MCF 10A (cell line): ENCODE measurements at places on chromosomes 6 and 20. TPM values are rescaled to one million over a fixed set of nuclear protein-coding genes. Genes with fewer than 3 reads are reported as not detected.

DNA sequence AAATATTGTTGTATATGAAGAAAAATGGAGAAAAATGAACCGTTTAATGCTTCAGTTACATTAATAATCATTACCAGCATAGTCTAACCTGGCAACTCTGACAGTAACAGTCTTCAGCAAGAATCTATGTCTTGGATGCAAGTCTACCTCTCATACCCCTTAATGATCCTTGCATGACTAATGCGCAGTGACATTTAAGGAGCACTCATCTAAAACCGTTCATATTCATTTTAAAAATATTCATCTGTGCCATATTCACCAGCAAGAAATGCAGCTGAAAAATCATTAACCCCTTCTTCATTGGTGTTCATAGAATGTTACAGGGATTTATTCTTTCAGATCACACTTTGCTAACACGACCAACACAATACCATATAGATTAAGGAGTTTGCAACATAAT, 227.2 kb upstream of the ASCC3 start:
- H3K27me3 ChIP-seq = no peaks in the 10 kb centered on the region
- DNase-seq = no peak
- H3K4me3 ChIP-seq = no peak overlapping the region
- H3K27ac ChIP-seq = no peak overlapping the region
- H3K4me1 ChIP-seq = no peaks in the 10 kb centered on the region

- no peak overlapping the region for H3K27ac ChIP-seq
- H3K4me1 ChIP-seq = no peaks in the 10 kb centered on the region
- DNase-seq = no peak
- H3K36me3 ChIP-seq = peaks cover 34% of the 10 kb centered on the region
- no peak overlapping the region for H3K4me3 ChIP-seq
Observed at GRCh38 chr20:34629904-34630303, 47.0 kb downstream of the PIGU start.

DNA sequence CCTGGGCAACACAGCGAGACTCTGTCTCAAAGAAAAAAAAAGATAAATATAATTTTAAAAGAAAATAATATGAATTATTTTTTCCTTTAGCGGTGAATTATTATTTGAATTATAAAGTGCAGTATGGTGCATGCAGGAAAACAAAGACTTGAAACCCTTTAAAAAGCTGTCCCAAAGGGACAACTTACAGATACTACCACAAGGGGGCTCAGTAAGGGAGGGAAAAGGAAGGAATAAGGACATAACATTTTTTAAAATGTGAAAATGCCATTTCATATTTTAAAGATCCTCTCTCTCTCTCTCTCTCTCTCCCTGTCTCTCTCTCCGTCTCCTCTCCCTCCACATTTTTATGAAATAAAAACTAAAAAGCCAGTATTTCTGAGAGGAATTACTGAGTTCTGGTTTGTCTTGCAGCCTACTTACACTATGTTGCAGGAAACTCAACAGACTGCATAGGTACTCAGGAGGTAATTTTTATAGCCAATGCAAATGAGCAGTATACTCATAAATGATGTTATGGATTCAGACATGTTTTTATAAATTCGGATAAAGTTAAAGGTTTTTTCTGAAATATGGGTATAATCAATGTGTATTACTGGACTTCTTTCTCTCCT, 455.0 kb upstream of the GJE1 start:
- no peak overlapping the region for H3K27ac ChIP-seq
- no peaks in the 10 kb centered on the region for H3K36me3 ChIP-seq
- peaks cover 6% of the 10 kb centered on the region for H3K4me1 ChIP-seq
- no peak overlapping the region for H3K4me3 ChIP-seq
- peaks cover 27% of the 10 kb centered on the region for H3K27me3 ChIP-seq

DNA sequence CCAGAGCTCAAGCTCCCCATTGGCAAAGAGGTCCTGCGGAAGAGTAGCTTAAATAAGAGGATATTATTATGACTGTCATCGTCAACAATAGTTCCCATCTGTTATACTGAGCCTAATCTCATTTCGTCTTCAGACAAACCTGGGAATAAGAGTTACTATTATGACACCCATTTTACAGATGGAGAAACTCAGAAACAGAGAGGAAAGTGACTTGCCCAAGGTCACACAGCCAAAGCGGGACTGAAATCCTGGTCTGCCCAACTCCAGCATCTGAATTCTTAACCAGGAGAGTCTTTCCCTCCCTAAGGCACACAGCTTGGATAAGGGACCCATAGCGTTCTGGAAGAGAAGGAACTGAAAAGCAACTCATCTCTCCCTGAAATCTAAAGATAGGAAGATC, 23.4 kb downstream of the PTGIS start:
- H3K27me3 ChIP-seq = no peaks in the 10 kb centered on the region
- H3K27ac ChIP-seq = no peak overlapping the region
- H3K4me1 ChIP-seq = no peaks in the 10 kb centered on the region
- no peaks in the 10 kb centered on the region for H3K36me3 ChIP-seq

- H3K4me1 ChIP-seq = peaks cover 32% of the 10 kb centered on the region
- no peak overlapping the region for H3K4me3 ChIP-seq
- H3K27ac ChIP-seq = no peak overlapping the region
Observed at GRCh38 chr6:15385521-15385920, 139.7 kb downstream of the JARID2 start.

TFAP2A gene
- 78.2 and 87.4 TPM in 2 replicates for total RNA-seq

HLA-G gene
- total RNA-seq = not detected in 2 replicates

SLC22A3 gene
- total RNA-seq = 0.09 and 0.20 TPM in 2 replicates
